ENCODE measurements at places on chromosomes 1 and 21.

DNA sequence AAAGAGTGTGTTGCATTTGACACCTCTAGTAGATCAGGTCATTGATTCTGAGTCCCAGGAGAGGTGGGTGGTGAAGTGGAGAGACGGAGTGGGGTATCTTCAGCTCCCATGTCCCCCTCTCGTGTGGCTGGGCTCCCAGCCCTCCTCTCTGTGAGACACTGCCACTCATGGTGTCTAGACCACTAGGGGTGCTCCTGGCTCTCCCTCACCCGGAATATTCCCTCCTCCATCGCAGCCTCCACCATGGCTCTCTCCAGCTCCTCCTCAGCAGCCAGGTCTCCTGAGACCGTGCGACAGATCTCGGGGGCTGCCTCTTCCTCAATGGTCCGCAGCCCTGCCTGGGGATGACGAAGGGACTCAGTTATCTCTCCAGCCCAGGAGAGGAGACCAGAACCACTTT is 20.6 kb upstream of the KIF21B start:
- no peak for DNase-seq

DNA sequence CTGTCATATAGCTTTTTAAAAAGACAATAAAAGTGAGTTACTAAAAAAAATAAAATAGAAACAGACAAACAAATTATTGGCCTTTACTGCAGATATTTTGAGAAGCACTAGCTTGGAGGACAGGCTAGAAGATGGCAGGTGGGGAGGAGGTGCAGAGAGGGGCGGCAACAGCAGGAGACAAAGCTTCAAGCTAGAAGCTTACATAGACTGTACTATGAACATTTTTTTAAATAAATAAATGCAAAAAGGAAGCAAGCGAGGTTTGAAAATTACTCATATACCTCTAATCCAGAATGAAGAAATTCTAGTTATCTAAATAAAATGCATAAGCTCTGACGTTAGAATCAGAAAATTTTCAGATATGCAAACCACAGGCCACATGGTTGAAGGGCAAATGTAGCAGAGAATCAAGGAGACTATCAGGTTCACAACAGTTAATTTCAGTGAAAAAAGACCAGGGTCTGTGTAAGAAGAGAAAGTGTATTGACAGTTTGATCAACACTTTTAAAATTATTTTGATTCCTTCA is 54.9 kb downstream of the NRIP1 start:
- no peak for DNase-seq

DNA sequence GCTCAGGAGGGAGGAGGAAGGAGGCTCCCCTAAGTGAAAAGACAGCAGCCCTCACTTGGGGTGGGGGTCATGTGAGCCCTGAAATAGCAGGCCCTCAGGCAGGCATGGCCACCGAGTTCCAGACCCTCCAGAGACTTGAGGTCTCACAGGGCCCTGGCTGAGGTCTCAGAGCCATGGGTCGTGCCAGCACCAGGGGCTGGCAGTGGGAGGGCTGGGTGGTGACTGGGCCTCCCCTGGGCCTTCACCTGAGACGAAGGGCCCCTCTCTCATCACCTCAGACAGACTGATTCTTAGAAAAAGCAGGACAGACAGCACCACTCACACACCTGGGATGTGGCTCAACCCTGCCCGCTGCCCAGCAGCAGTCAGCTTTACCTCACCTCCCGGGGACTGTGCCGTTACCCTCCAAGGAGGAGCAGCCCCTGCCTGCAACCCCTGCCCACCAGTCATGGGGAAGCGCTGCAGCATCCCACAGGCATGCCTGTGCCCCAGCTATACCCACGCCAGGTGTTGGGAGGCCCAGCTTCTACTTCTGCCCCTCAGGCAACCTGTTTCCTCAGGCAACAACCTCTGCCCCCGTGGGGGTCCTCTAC is 42.6 kb upstream of the LRP8 start:
- no peak for DNase-seq

DNA sequence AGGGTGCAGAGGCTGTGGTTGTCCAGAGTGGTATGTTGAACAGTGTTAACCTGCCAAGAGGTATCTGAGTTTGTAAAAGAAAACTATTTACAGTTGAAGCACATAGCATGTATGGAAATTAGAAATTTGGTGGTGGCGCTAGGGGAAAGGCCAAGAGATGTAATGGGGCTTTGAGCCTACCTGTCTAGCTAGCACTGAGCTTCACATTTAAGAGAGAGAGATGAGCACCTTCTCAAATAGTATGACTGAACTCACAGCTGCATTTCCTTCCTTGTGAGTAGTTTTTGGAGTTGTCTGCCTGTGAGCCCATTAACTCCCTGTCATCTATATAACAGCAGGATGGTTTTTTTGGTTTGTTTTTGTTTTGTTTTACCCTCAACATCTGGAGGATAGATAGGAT is 4.0 kb downstream of the CLIC4 start:
- DNase-seq, result no peak

- DNase-seq, result no peak
Observed at GRCh38 chr21:42089093-42089631, 18.0 kb downstream of the UMODL1 start.

GRCh38 chr21:41634211-41634694 is 126.3 kb upstream of the TMPRSS2 start:
- no peak for DNase-seq

DNA sequence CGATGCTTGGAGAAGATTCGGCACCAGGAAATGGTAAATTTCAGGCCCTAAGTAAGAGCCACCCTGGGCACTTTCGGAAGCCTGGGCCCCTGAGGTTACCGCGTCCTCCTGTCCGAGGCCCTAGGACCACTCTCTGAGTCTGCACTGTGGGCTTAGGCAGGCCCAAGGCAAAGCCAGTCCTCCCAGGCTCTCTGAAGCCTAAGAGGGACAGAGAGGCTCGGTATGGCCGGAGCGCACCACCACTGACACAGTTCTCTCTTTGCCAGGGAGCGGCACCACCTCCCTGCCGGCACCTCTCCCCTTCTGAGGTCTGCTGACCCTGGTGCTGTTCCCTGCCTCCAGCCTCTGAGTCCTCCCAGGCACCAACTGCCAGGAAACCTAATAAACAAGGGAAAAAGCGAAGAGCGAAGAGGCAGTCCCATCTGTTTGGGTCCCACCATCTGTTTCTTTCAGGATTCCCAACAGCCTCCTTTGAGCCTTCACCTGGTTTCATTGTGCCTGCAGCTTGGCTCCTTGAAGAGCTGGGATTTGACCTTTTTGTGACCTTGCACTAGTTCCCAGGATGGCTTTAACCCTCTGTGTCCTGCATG is 57.7 kb downstream of the VWA5B1 start:
- DNase-seq, result no peak

GRCh38 chr1:20956272-20956671 is 169.2 kb upstream of the HP1BP3 start:
- DNase-seq, result no peak

Data from stimulated activated CD4-positive, alpha-beta T cell treated with anti-CD3 and anti-CD28 coated beads, Interleukin-15, amount 100 ng/mL, for 1 hour (primary cell).